ENCODE measurements at places on chromosomes 7 and 10. TPM values are rescaled to one million over a fixed set of nuclear protein-coding genes. Genes with fewer than 3 reads are reported as not detected.
A peak's percentile ranks its signal among the peaks of the same experiment; 100 is the strongest.

The ZNF398 gene
- total RNA-seq = 62.4 TPM

The CNNM1 gene
- 0.33 TPM for total RNA-seq

The FAM25A gene
- total RNA-seq = not detected

The MPP7 gene
- 6.9 TPM for total RNA-seq

The HTR7 gene
- total RNA-seq = 20.2 TPM

The COL17A1 gene
- total RNA-seq = 1.9 TPM

The FAM241B gene
- 13.7 TPM for total RNA-seq

GRCh38 chr7:50185208-50185607 is 92.2 kb upstream of the ZPBP start:
- no peak for DNase-seq

- no peak for DNase-seq
Measured at GRCh38 chr10:46018453-46019176, 11.8 kb downstream of the NCOA4 start.

DNA sequence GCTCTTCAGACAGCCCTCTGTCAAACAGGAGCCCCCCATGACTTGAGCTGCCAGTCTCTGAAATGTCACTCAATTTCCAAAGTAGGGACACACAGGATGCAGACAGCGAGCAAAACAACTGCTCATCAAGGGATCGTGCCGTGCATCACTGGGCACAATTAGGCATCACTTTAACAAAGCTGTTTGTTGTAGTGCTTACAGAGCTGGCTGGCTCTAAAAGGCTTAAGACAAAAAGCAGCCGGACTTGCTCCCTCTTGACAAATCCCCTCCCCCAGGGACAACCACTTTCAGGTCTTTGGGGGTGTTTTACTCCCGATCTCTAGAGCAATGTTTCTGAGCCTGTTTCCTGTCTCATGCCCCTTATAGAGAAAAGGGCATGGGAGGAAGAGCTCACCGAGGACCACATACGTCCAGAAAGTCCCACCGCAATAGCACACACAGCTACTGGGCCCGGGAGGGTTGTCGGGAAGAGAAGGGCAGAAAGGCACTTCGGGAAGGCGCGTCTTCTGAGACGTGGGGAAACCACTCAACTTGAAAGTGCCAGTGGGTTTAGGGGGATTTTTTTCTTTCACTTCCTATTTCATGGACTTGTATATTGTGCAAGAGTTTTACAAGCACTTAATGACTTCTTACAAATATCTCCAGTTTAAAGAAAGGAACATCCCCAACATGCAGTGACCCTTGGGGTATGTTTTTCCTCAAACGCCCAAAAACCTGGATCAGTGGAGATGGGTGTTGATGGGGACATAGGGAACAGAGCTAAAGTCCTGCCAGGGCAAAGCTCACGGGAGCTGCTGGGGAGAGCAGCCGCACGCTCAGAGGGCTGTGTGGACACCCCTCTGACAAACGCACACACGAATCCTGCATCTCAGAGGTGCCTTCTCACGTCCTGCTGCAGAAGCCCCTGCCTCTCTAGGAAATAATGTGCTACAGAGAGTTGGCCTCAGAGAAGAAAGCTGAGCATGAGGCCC is 27.1 kb downstream of the LRRC20 start:
- no peak for DNase-seq

DNA sequence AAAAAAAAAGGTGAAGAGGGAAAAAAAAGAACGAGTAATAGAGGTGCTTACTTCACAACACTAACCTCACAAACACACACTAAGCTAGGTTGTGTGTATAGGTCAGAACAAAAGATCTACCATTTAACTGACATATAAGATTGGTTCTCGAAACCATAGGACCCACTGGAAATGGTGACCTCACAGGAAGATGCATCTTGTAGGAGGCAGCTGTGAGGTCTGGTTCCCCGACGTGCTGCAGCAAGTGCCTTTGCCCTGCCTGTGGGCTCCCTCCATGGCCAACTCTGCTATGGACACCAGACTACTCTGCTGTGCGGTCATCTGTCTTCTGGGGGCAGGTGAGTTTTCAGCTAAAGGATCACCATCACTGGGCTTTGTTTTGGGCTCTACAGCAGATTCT is 133.8 kb upstream of the PRSS1 start:
- no peak for DNase-seq

DNA sequence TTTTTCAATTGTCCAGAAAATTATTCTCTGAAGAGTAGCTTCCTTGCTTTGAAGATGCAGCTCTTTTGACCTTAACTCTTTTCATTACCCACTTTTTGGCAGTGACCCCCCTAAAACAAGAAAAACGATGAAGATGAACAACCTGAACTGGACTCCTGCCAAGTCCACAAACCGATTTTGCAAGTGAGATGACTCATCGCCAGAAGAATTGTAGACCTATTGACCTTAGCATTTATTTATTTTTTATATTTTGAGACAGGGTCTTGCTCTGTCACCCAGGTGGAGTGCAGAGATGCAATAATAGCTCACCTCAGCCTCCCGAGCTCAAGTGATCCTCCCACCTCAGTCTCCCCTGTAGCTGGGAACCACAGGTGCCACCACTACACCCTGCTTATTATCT is 859.2 kb downstream of the GATA3 start:
- no peak for DNase-seq

DNA sequence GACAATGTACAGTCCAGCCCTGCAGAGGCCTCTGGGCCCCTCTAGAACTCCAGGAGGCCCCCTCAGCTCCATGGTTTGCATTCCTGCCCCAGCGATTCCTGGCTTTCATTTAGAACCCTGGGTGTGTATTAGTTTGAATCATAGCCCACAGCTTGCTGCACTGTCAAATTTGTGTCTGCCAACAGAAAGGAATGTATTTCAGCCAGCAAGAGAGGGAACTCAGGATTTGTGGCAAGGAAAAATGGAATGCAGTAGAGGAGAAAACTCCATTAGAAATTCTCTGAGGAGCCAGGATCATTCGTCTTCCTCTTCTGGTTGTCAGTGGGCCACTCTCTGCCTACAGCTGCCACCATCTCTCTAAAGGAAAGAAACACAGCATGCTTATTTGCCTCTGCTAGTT is 27.9 kb upstream of the WDR11 start:
- no peak for DNase-seq

GRCh38 chr10:59934701-59935100 is 28.3 kb upstream of the CCDC6 start:
- no peak for DNase-seq

- DNase-seq = peak; percentile 66
Measured at GRCh38 chr10:132858121-132859081, 72.5 kb upstream of the NKX6-2 start.

DNA sequence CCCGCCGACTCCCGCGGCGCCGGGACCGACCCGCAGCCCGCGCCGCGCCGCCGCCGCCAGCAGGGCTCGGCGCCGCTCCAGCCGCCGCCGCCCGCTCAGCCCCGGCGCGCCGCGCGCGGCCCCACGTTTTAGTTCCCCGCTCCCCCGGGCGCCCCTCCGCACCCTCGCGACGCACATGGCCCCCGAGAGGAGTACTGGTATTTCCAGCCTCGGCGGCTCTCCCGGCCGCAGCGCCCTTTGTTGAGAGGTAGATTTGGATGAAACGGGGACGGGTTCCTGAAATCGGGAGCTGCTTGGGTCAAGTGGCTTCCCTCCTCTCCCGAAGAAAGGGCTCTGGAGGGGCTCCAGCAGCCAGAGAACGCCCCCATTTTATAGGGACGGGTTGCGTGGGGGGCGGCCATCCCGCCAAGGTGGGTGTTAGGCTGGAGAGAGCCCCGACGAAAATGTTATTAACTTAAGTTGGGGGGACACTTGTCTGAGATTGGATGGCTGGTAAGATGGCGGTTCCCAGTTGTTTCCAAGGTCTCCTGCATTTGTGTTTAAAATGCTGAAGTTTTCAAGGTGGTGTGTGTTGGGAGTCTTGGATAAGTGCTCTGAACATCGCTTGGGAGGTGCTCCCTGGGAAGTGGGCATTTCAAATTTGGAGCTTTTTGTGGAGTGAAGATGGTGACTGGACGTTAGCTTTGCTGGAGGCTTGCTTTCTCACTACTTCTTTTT is 1.2 kb downstream of the BMI1 start:
- DNase-seq = peak; percentile 46

DNA sequence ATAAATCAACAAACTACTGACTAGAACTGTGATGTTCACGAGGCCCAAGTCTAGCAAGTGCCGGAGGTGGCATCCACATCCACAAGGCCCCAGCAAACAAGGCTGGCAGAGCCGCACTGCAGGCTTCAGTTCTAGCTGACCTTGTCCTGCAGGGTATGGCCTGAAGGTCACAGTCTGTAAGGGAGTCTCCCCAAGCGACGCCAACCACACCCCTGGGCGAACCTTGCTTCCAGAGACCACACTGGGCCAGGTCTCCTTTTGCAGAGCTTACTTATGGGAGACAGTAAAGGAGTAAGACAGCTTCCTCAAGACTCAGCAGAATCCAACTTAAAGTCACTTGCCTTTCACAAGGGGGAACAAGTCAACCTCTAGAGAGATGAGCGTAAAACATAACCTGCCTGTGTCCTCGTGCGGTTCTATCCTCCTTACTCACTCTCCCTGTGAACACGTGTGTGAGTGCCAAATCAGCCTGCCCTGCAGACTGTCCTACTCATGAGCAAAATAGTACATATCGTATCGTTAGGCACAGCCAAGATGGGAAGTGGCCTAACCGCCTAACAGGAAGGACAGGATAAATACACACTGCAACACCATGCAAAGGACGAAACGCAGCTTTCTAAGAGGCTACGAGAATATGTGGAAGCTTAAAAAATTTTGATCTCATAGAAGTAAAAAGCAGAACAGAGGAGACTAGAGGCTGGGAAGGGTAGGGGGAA is 22.7 kb downstream of the FAM53B start:
- no peak for DNase-seq
